ENCODE measurements at places on chromosomes 2 and 18.

GRCh38 chr2:226773291-226773690, 26.3 kb downstream of the IRS1 start:
- DNase-seq = no peak

DNA sequence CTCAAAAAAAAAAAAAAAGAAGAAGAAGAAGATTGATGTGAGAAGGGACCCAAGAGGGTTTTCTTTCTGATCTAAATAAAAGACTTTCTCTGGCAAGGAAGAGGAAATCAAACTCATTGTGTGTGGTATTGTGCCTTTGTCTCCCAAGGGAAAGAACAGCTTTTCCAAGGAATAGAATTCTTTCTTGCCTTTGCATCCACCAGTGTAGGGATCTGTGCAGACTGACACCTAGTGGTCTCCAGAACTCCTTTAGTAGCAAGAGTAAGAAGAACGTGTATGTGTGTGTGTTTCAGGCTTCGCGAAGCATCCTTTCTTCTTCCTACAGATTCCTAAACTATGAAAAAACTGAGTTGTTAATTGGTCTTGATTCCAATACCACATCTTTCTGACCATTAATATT, 33.5 kb upstream of the CRIM1 start:
- peak; percentile 64 for DNase-seq

- peak; percentile 50 for DNase-seq
Measured at GRCh38 chr2:17303054-17303453, 215.2 kb downstream of the RAD51AP2 start.

DNA sequence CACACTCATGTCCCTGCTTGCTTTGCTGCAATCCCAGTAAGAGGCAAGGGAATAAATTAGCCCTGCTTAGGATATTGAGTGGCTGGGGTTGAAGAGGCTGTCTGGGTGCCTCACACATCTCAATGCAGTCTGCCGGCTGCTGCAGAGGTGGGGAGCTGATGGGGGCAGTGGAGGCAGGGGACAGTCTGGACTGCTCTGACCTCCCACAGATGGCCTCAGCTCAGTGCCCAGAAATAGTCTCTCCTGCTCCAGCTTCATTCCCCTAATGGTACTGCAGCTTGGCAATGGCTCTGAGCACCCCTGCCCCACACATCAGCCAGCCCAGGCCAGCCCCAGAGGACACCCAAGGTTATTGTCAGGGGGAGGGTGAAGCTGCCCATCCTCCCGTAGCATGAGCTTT, 21.5 kb upstream of the TNS1 start:
- DNase-seq = no peak

- no peak for DNase-seq
Measured at GRCh38 chr2:74886811-74887210, 52.9 kb downstream of the HK2 start.

- no peak for DNase-seq
Measured at GRCh38 chr2:204693262-204693661, 148.0 kb downstream of the PARD3B start.

GRCh38 chr2:203683932-203684556, 22.4 kb upstream of the CD28 start:
- peak; percentile 85 for DNase-seq

DNA sequence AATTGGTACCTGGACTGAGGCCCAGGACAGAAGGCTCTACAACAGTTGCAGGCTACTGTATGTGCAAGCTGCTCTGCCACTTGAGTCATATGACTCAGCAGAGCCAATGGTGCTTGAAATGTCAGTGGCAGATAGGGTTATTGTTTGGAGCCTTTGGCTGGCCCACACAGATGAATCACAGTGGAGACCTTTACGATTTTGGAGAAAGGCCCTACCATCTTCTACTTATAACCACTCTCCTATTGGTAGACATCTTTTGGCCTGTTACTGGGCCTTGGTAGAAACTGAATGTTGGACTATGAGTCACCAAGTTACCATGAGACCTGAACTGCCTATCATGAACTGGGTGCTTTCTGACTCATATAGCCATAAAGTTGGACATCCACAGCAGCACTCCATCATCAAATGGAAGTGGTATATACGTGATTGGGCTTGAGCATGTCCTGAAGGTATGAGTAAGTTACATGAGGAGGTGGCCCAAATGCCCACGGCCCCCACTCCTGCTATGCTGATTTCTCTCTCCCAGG, 88.9 kb upstream of the NRXN1 start:
- DNase-seq = no peak

Measured in AG10803 (cell line).